H4 (cell line): ENCODE measurements at places on chromosomes 6 and 20. TPM values are rescaled to one million over a fixed set of nuclear protein-coding genes. Genes with fewer than 3 reads are reported as not detected.
A peak's percentile ranks its signal among the peaks of the same experiment; 100 is the strongest.

The ARFGEF3 gene
- 0.10 and 0.23 TPM in 2 replicates for total RNA-seq

The C20orf141 gene
- total RNA-seq: not detected in 2 replicates

The OOEP gene
- not detected in 2 replicates for total RNA-seq

DNA sequence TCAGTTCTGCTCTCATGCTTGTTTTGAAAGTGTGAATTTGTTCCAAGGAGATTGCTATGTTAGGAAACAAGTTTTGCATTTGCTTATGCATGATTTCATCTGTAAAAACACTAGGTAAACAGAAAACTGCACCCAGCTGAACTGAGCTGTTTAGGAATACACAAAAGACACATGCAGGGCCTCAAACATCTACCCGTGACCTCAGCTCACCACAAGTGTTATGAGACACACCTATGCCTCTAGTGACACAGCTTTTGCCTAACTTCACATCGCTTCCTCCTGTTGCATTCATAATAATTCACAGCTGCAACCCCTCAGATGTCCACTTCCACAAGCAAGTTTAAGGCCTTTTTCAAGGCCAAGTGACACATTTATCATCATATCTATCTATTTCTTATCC, 98.0 kb upstream of the SLC24A3 start:
- no peak for DNase-seq

- DNase-seq: no peak
These were observed 35.6 kb upstream of the PRELID3B start for GRCh38 chr20:59078231-59078630.

- no peak for DNase-seq
These were observed 146.2 kb upstream of the MLN start for GRCh38 chr6:33949877-33950435.

- no peak for DNase-seq
These were observed 4.6 kb upstream of the ZSCAN31 start for GRCh38 chr6:28340310-28341095.

GRCh38 chr6:39361657-39362486, 39.4 kb upstream of the KCNK16 start:
- DNase-seq: peak; percentile 74

- DNase-seq: no peak
These were observed 117.5 kb upstream of the QKI start for GRCh38 chr6:163296835-163297519.
